ENCODE measurements at places on chromosomes 2 and 18.

GRCh38 chr2:233882353-233882752 lies 14.2 kb upstream of the MSL3B start:
- no peak for DNase-seq

- DNase-seq: no peak
Observed at GRCh38 chr2:101571951-101572350, 97.0 kb upstream of the RFX8 start.

GRCh38 chr2:186523791-186524190 lies 37.7 kb downstream of the ZC3H15 start:
- no peak for DNase-seq

DNA sequence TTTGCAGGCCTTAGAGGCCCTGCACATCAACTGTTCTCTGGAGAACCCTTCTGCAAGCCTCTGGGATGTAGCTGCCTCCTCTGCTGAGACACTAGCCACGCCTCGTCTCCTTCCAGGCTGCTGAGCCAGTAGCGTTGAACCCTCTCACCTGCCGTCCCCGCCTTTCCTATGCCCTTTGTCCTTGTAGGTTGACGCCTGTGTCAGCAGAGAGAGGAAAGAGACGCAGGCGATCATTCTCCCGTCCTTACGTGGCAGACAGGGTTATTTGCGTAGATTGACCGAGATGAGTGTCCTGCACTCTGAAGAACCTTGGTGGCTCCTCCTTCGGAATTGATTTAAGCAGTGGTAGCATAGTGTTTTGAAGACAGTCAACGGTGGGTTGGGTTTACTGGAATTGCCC lies 27.8 kb downstream of the ID2 start:
- DNase-seq: no peak

GRCh38 chr2:105682401-105682800 lies 62.3 kb upstream of the NCK2 start:
- DNase-seq: no peak

GRCh38 chr2:42545023-42545721 lies 23.3 kb upstream of the MTA3 start:
- DNase-seq: no peak

DNA sequence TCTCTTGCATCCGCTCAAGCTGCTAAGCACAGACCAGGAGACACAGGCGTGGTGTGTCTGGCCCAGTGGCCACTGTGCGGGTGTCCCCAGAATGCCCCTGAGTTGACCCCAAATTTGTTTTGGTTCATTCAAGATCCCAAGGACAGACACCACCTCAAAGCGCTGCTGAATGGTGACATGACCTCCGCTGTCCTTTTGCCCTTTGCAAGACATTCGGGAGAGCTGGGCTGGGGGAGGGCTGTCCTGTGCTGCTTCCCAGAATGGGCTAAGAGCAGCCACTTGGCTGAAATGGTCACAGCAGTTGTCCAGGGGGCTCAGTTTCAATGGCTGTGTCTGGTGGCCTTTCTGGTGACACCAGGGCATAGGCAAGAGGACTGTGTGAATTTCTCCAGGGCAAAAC lies 84.1 kb downstream of the SMIM21 start:
- no peak for DNase-seq

DNA sequence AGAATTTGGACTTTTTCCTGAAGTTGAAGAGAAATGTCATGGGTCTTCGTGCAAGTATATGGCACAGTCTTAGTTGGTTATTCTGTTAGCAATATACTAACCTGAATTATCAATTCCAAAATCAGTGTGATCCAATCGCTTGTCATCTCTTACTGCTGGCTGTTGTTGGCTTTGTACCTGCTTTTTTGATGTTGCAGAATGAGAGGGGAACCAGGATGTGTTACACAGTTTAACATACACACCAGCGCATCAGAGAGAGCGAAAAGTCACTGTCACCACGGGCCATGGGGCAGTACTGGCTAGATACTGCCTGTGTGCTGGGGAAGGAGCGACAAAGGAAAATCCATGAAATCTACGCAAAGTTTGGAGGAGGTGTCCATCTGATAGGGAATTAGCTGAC lies 59.3 kb upstream of the SPP2 start:
- no peak for DNase-seq

GRCh38 chr18:5294457-5295230 lies 882 bp downstream of the ZBTB14 start:
- DNase-seq: no peak

DNA sequence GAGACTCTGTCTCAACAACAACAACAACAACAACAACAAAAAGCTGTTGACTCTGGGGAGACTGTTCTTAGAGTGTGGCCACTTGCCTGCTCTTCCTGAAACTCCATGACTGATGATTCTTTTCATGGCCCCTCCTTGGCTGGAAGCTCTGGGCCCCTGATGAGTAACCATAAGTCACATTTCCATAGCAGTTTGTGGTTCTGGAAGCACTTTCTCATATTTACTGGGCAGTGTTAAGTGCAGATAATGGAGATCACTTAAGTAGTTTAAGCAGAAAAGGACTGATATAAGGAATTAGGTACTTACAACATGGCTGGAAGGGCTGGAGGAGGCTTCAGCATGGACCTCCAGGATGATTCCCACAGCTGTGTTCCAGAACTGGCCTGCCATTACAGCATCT lies 147.3 kb upstream of the DLX2 start:
- peak; percentile 51 for DNase-seq

- peak; percentile 11 for DNase-seq
Observed at GRCh38 chr18:34773378-34773777, 63.3 kb downstream of the DTNA start.

GRCh38 chr2:73104933-73105332 lies 7.8 kb downstream of the RAB11FIP5 start:
- no peak for DNase-seq

- DNase-seq: no peak
Observed at GRCh38 chr2:19355416-19355821, 3.0 kb downstream of the OSR1 start.

DNA sequence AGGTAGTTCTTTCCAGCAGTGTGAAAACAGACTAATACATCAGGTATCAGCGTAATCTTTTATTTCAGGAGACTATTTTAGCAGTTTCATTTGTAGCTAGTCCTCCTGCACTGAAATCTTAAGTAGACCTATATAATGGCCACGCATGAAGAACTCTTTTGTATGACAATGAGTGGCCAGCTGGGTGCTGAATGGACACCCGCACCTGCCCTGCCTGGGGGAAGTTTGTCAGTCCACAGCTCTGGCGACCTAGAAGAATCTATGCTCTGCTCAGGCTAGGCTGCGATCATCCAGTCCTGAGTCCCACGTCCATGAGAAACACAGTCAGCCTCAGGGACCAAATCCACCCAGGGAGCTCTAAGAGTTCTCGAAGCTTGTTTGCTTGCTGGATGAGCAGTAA lies 709.2 kb upstream of the ID2 start:
- no peak for DNase-seq
